ENCODE measurements at places on chromosomes 6 and 20. TPM values are rescaled to one million over a fixed set of nuclear protein-coding genes. Genes with fewer than 3 reads are reported as not detected.

DNA sequence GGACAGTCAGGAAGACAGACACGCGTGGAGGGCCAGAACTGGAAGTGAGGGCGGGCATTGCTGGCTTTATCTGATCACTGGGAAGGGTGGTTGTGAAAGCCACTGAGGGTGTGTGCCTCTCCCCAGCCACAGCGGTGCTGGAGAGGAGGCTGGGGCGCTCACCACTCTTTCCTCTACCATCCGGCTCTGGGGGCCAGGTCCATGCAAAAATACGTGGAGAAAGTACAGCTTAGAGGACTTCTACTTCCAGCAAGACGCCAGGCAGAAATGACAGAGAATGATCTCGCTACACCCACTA, 148.8 kb upstream of the RPS6KA2 start:
- no peak for DNase-seq

CD93 gene
- total RNA-seq, result 105 TPM

- DNase-seq, result no peak
Observed at GRCh38 chr6:130020073-130020906, 1.9 kb downstream of the L3MBTL3 start.

DNA sequence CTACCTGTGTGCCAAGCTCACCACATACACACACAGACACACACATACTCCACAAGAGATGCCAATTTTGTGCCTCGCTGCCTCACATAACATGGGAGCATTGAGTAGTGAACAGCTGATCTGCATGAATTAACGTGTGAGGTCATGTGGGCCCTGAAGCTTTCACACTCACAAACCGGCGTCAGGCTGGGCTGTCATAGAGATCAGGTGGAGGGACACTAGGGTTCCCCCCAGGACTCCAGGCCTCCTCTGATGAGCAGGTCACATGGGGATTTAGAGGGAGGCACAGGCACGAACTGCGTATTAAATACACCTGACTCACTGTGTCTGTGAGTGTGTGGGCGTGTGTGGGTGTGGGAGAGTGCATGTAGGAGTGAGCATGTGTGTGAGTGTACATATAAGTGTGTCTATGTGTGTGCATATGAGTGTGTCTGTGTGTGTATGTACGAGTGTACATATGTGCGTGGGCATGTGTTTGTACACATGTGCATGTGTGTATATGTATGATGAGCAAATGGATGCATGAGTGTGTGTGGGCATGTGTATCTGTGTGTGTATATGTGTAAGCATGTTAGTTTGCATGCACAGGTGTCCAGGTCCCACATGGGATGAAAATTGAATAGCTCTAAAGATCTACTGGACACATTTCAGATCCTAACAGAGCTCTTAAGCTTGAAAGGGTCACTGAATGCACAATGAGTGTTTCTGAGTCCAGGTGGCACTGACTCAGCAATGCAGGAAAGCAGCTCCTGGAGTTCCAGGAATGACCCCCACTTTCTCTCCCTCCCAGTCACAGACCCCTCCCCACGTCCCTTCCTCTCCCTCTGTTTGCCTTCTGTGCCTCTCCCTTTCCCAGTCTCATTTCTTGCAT, 336.6 kb downstream of the PREX1 start:
- no peak for DNase-seq

DNA sequence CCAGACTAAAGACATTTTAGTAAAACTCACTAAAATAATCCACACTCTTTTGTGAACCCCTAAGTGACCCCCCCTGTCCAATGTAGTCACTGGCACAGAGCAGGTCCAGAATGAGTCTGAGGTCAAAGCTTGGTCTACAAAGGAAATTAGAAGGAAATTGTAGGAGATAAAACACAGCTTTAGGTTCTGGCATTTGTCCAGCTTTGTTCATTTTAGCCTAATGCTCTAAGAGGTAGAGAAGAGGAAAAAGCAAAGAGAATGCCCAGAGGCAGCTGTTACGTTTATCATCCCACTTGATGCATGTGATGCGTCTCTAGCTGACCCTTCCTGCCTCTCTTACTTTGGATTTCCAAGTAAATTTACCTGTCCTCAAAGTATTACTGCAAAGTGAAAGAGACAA, 62.5 kb downstream of the CNKSR3 start:
- no peak for DNase-seq

- DNase-seq, result no peak
Observed at GRCh38 chr6:48670546-48670945, 559.5 kb upstream of the PTCHD4 start.
